ENCODE measurements at places on chromosomes 3 and 15. TPM values are rescaled to one million over a fixed set of nuclear protein-coding genes. Genes with fewer than 3 reads are reported as not detected.

The UPK1B gene
- 33.7 TPM for total RNA-seq

The SV2B gene
- total RNA-seq = under 0.01 TPM

The ATP13A4 gene
- total RNA-seq = not detected

DNA sequence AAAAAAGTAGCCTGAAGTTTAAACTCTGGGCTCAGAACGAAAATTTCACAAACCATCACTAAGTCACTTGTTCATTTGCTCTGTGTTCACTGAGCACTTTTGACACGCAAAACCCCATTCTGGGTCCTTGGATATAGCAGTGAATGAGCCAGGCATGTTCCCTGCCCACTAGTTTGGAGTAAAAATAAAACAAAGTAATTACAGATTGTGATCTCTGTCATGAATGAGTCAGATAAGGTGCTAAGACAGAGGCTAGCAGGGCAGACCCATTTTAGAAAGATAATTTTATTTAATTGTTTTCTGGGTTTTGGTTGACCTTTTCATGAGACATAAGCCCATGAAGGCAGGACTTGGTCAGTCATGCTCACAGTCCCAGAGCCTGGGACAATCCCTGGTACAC lies 84.1 kb upstream of the ARHGEF3 start:
- peak; percentile 7 for DNase-seq

GRCh38 chr15:69225355-69226022 lies 65.1 kb downstream of the GLCE start:
- DNase-seq = peak; percentile 75

- DNase-seq = no peak
Measured at GRCh38 chr15:72180761-72181324, 16.7 kb downstream of the GRAMD2A start.
